ENCODE measurements at places on chromosomes 11 and 22.

GRCh38 chr22:46826438-46827135 lies 64.1 kb downstream of the TBC1D22A start:
- no peak overlapping the region for H3K4me3 ChIP-seq
- H3K36me3 ChIP-seq, result no peaks in the 10 kb centered on the region
- peaks cover 18% of the 10 kb centered on the region for H3K4me1 ChIP-seq
- no peak for DNase-seq
- no peak overlapping the region for H3K27ac ChIP-seq
- H3K27me3 ChIP-seq, result no peaks in the 10 kb centered on the region

- DNase-seq, result no peak
- peaks cover 45% of the 10 kb centered on the region for H3K4me1 ChIP-seq
- no peak overlapping the region for H3K4me3 ChIP-seq
- H3K27ac ChIP-seq, result no peak overlapping the region
These were observed 104.9 kb downstream of the MICAL3 start for GRCh38 chr22:17919276-17920144.

DNA sequence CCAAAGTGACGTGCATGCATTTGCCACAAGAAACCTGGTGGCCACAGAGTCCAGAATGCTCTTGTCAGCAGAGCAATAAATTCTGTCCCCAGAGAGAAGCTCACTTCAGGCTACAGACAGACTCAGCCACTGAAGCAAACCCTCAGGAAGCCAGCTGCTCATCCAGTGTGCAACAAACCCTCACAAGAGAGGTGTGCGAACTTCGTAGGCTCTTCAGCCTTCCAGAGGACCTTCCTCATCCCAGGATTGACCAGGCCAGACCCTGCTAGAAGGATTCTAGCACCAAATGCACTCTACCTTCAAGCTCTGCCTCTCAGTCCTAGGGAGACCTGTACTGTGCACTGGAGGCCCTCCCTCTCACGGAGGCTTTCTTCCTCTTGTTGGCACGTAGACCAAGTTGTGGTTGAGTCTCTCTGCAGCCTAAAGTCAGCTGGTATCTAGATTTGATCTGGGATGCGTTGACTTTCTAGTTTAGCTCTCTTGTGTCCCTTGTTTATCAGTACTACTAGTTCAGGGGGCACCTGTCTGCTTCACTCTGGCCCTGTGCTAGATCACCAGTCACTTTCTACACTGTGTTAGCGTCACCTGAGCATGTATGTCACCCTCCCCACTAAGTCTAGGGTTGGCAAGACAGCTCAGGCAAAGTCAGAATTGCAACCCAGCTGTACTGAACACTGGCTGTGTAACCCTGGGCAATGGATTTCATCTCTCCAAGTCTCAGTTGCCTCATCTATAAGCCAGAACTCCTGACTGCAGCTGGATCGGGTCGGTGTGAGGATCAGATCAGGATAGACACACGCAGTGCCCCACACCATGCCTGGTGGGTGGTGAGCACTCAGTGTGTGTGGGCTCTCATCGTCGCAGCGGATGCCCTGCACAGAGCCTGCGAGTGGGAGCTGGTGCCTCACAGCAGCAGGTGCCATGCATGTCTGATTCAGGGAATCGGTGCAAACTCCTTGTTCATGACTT lies 22.1 kb upstream of the TMPRSS13 start:
- no peaks in the 10 kb centered on the region for H3K27me3 ChIP-seq
- peaks cover 9% of the 10 kb centered on the region for H3K4me1 ChIP-seq
- H3K4me3 ChIP-seq, result no peak overlapping the region
- no peak for DNase-seq
- H3K36me3 ChIP-seq, result no peaks in the 10 kb centered on the region
- no peak overlapping the region for H3K27ac ChIP-seq

- H3K27me3 ChIP-seq, result no peaks in the 10 kb centered on the region
- H3K4me1 ChIP-seq, result no peaks in the 10 kb centered on the region
- DNase-seq, result no peak
These were observed 147.7 kb downstream of the CACNA1I start for GRCh38 chr22:39718206-39718605.

GRCh38 chr22:48719978-48720661 lies 1107.6 kb downstream of the BRD1 start:
- no peak for DNase-seq
- peaks cover 27% of the 10 kb centered on the region for H3K4me1 ChIP-seq
- no peak overlapping the region for H3K27ac ChIP-seq
- no peak overlapping the region for H3K4me3 ChIP-seq
- no peaks in the 10 kb centered on the region for H3K36me3 ChIP-seq

DNA sequence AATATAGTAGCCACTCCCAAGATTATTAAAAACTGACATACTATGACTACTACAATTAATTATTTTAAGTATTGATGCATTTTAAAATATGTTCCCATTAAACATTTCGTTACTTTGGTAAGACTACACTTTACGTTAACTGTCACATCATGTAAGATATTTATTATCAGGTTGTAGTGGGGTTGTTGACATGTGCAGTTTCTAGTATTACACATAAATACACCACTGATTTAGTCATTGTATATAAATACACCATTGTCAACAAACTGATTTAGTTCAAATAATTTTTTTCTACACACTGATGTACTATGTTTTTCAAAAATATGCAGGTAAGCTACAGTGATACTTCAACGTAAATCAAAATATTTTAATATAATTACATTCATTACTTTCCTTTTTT lies 11.5 kb downstream of the ST13 start:
- peaks cover 27% of the 10 kb centered on the region for H3K36me3 ChIP-seq
- no peaks in the 10 kb centered on the region for H3K4me1 ChIP-seq
- H3K27ac ChIP-seq, result no peak overlapping the region
- no peaks in the 10 kb centered on the region for H3K27me3 ChIP-seq
- H3K4me3 ChIP-seq, result no peak overlapping the region
